ENCODE measurements at places on chromosomes 2 and 18.
A peak's percentile ranks its signal among the peaks of the same experiment; 100 is the strongest.

GRCh38 chr2:54685263-54685775 lies 38.1 kb upstream of the EML6 start:
- no peak for DNase-seq

- no peak for DNase-seq
These were observed 60.4 kb downstream of the ZBTB7C start for GRCh38 chr18:48348739-48349138.

GRCh38 chr2:54374591-54375364 lies 81.3 kb upstream of the SPTBN1 start:
- DNase-seq = no peak

GRCh38 chr18:59276047-59276446 lies 2.8 kb upstream of the RAX start:
- no peak for DNase-seq

GRCh38 chr2:189440644-189440946 lies 679 bp upstream of the WDR75 start:
- no peak for DNase-seq

- DNase-seq = peak; percentile 93
These were observed 17.4 kb upstream of the HAAO start for GRCh38 chr2:42809819-42810120.

DNA sequence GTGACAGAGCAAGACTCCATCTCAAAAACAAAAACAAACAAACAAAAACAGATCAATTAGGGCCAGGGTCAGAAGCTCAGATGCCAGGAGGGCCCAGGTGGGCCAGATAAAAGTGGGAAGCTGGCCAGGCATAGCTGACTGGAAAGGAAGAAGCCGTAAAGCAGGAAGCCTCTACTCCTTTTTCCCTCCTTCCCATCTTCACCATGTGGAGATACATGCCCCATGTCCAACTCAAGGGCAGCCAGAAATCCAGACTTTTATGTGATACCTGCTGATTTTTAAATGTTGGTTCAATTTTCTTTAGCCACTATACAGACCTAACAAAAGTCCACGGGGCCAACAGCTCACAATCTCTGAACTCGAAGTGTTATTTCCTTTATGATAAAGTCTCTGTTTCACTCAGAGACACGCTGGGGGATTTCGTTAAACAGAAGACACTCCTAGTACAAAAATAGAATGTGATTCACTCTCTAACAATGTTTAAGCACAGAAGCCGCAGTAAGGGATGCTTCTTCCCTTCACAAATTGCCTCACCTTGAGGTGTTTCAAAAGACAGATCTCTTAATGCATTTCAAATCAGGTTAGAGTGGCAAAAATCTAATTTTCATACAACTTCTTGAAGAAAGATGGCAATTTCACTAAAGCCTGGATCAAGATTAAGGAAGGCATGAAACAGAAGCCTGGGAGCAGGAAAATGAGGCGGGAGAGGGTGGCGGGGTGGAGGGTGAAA lies 14.0 kb downstream of the TMEM247 start:
- DNase-seq = no peak

GRCh38 chr2:102664471-102664909 lies 45.1 kb downstream of the SLC9A2 start:
- no peak for DNase-seq

- DNase-seq = no peak
These were observed at the start of gene DIPK1C for GRCh38 chr18:74457043-74457724. TSS of gene DIPK1C (minus strand) at chr18:74457308. CDS start at chr18:74457259, 49 bp downstream.

GRCh38 chr18:79458131-79458838 lies 62.6 kb downstream of the NFATC1 start:
- DNase-seq = no peak

GRCh38 chr2:71791501-71792135 lies 338.3 kb downstream of the DYSF start:
- DNase-seq = no peak

DNA sequence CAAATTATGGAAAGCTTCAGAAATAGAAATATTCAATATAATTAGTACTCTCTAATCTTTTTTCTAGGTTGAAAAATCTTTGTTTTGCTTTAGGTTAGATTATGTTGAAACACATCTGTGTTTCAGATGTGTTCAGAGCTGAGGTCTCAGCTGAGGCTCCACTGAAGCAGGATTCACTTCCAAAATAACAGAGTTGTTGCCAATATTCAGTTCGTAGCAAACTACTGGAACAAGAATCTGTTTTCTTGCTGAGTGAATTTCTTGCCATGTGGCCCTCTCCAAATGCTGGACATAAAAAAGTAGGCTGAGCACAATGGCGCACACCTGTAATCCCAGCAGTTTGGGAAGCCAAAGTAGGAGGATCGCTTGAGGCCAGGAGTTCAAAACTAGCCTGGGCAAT lies 8.7 kb downstream of the PHOSPHO2 start:
- DNase-seq = no peak

Data from Karpas-422 (cell line).